ENCODE measurements at places on chromosomes 3 and 15.

- DNase-seq, result peak; percentile 22
Measured at GRCh38 chr15:33215941-33216872, 21.7 kb upstream of the FMN1 start.

DNA sequence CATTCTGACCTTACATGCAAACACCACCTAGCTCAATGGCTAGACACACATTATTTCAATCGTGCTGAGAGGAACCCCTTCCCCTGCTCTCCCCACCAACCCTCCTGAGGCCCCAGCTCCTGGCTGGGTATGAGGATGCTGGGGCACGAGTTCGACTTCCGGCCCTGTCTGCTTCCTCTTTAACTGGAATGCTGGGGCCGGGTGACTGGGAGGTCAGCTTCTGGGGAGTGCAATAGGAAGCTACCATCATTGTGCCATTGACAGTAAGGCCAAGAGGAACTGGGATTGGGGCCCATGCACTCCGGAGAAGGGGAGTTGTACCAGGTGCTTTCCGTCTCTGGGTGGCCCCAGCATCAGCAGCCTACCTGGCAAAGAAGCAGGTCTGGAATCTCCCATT, 15.6 kb upstream of the TLE3 start:
- no peak for DNase-seq

GRCh38 chr3:190497811-190498210, 16.1 kb upstream of the IL1RAP start:
- no peak for DNase-seq

- no peak for DNase-seq
Measured at GRCh38 chr15:80585544-80586018, 109.5 kb upstream of the ABHD17C start.

GRCh38 chr3:16399473-16399872, 114.0 kb downstream of the RFTN1 start:
- DNase-seq, result peak; percentile 64

GRCh38 chr3:175651716-175652115, 792.6 kb downstream of the NAALADL2 start:
- no peak for DNase-seq

DNA sequence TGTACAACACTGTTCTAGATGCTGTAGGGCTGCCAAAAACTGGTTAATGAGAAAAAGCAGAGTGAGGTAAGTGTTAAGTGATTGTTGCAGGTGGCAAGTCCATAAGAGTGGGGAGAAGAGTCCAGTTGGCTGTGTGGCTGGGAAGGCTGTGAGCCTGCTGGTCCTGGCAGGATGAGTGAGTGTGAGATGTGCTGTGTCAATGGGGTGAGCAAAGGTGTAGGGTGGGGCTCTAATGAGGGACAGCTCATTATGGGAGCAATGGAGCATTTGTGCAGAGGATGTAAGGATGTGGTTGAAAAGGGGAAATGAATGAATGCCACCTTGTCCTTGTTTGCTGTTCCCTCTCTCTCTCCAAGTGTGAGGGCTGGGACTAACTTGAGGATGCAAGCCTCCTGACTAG, 145.3 kb upstream of the ROPN1 start:
- DNase-seq, result no peak

GRCh38 chr15:20295238-20295811, 246.3 kb downstream of the GOLGA6L6 start:
- no peak for DNase-seq

- no peak for DNase-seq
Measured at GRCh38 chr15:75008221-75008625, 12.9 kb downstream of the SCAMP5 start.

- no peak for DNase-seq
Measured at GRCh38 chr3:145849115-145849514, 311.9 kb downstream of the PLOD2 start.

DNA sequence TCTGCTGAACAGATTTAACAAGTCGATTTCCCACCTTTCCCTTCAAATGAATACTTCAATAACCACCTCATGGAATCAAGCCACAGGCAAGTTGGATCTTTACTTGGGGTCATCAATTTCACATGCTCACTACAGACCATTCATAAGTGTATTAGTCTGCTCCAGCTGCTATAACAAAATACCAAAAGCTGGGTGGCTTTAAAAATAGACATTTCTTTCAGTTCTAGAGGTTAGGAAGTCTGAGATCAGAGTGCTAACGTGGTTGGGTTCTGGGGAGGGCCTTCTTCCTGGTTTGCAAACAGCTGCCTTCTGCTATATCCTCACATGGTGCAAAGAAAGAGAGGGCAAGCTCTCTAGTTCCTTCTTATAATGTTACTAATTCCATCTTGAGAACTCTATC, 5.1 kb downstream of the GPR176 start:
- no peak for DNase-seq

DNA sequence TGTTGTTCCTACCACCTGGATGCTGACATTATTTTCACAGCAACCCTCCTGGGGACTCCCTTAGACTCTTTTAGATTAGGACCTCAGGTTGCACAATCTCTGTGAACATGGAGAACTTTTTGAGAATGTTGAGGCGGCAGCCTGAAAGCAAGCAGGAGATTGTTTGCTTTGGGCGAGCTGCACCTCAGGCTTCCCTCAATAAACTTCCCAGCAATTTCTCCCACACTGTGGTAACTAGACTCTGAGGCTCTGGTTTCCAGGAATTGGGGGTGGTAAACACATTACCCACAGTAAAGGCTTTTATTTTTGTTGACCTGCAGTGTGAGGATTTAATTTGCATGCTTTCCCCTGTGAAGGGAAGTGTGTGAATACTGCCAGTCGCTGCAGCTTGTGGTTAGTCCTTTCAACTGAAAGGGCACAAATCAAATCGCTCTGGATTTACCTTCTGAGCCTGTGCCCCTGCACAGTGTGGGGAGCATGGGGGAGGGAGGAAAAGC, 35.2 kb upstream of the SIAH2 start:
- DNase-seq, result no peak

GRCh38 chr15:69561071-69561784, 108.6 kb downstream of the RPLP1 start:
- no peak for DNase-seq

All from fibroblast of upper back skin (primary cell).